Bronchus fibroblast of lung (primary cell): ENCODE measurements at places on chromosomes 1 and 21. TPM values are rescaled to one million over a fixed set of nuclear protein-coding genes. Genes with fewer than 3 reads are reported as not detected.

The GPR25 gene
- total RNA-seq, result not detected in 2 replicates

The PMVK gene
- total RNA-seq, result 9.2 and 11.4 TPM in 2 replicates

The HSPB7 gene
- total RNA-seq, result 0.84 and 0.89 TPM in 2 replicates

The DMBX1 gene
- total RNA-seq, result not detected in 2 replicates

The IL20 gene
- total RNA-seq, result not detected in 2 replicates

The KRTAP25-1 gene
- total RNA-seq, result not detected in 2 replicates

The LEMD1 gene
- not detected in 2 replicates for total RNA-seq

The PGBD2 gene
- 3.3 and 3.4 TPM in 2 replicates for total RNA-seq

The NHLH1 gene
- under 0.01 TPM in 1 of 2 replicates, not detected in the other for total RNA-seq

The BTBD8 gene
- total RNA-seq, result 1.6 and 3.9 TPM in 2 replicates

The LCE1B gene
- not detected in 2 replicates for total RNA-seq

The OR2T33 gene
- total RNA-seq, result not detected in 2 replicates

The FABP3 gene
- 209 and 250 TPM in 2 replicates for total RNA-seq

The LIN28A gene
- total RNA-seq, result not detected in 2 replicates

The TUFT1 gene
- 7.6 and 10.6 TPM in 2 replicates for total RNA-seq

The ZCCHC17 gene
- 42.4 and 43.7 TPM in 2 replicates for total RNA-seq

The CSF3R gene
- not detected in 2 replicates for total RNA-seq

The IL19 gene
- total RNA-seq, result not detected in 2 replicates

The KRTAP10-10 gene
- total RNA-seq, result not detected in 2 replicates

The GSTM4 gene
- 20.2 and 20.7 TPM in 2 replicates for total RNA-seq

The DYNLT5 gene
- 0.30 and 1.7 TPM in 2 replicates for total RNA-seq

The SPRR2F gene
- total RNA-seq, result not detected in 2 replicates
